Activated CD4-positive, alpha-beta memory T cell treated with anti-CD3 and anti-CD28 coated beads for 36 hours (primary cell): ENCODE measurements at places on chromosomes 1 and 21.

DNA sequence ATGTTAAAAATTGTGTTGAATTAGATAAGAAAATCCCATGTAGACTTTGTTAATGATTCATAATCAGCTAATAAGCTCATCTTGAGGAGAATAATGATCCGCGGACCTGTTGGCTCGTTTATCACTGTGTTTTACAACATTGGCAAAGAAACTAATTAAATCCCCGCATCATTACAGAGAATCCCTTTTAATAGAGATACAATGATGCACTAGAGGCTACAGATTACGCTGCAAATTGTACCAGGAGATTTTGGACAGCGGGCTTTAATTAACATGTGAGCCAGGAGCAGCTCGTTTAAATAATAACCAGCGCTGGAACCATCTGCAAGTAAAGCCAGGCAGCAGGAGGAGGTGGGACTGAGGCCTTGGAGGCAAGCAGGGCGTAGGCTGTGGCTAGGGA is 280.3 kb upstream of the POU3F1 start:
- no peak for DNase-seq
- no peak overlapping the region for H3K4me3 ChIP-seq
- H3K27ac ChIP-seq: no peak overlapping the region
- H3K4me1 ChIP-seq: no peaks in the 10 kb centered on the region

- no peak overlapping the region for H3K4me3 ChIP-seq
- no peaks in the 10 kb centered on the region for H3K36me3 ChIP-seq
- DNase-seq: no peak
- no peaks in the 10 kb centered on the region for H3K4me1 ChIP-seq
- no peak overlapping the region for H3K27ac ChIP-seq
Observed at GRCh38 chr1:5311634-5312292, 657.4 kb downstream of the AJAP1 start.

DNA sequence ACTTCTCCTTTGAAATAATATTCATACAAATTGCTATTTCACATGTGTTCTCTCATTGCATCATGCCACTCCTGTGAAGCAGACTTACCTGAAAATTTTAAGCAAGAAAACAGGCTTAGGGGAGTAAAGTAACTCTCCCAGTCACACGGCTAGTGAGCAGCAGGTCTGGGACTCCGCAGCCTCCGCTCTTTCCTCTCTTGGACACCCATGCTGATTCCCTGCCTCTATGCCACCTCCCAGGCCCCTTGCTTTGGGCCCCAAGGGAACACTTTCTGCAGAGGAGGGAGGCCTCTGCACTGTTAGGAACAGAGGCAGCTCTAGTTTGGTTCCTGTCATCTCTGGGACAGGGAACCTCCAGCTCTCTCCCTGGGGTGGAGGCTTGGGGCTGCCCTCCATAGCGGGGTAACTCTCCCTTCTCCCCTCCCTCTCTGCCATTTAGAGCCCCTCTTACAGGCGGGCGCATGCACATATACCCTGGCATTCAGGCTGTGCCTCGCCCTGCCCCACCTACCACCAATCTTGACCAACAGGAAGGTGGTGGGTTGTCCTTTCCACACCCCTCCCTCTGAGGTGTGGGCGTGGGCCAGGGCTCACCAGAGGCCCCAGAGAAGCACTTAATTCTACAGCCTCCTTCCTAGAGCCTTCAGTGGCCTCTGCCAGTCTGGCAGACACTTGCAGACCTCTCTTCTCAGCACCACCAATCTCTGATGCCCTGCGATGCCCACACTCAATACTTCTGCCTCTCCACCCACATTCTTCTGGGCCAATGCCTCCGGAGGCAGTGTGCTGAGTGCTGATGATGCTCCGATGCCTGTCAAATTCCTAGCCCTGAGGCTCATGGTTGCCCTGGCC is at the start of gene RXFP4:
TSS of gene RXFP4 (plus strand) at position 646 of the 852 bp plus-strand sequence. CDS start at position 718, 72 bp downstream.
- H3K27me3 ChIP-seq: no peaks in the 10 kb centered on the region
- H3K27ac ChIP-seq: peak within 1 kb of the TSS; percentile 68
- no peak within 1 kb of the TSS for H3K4me3 ChIP-seq

DNA sequence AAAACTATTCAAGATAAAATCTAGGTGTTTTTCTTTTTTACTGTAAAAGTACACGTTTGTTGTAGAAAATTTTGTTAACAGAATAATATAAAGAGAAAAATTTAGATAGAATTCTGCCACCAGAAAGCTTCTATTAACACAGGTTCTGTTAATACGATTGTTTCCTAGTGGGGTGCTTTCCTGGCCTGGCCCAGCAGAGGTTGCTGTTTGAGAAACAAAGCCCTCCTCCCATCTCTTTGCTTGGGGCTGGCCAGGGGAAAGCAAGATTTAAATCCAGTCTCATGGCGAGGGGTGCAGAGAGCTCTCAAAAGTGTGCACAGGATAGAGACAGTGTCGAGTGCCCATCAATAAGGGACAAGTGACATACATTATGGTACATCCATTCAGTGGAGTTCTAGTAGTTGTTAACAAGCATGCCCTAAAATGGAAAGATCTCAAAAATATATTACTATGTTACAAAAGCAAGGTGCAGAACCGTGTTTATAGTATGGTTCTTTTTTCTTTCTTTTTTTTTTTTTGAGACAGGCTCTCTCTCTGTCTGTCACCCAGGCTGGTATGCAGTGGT is 14.6 kb upstream of the ACBD3 start:
- H3K4me1 ChIP-seq: peaks cover 2% of the 10 kb centered on the region
- H3K36me3 ChIP-seq: no peaks in the 10 kb centered on the region
- H3K27me3 ChIP-seq: peaks cover 2% of the 10 kb centered on the region
- H3K4me3 ChIP-seq: no peak overlapping the region

DNA sequence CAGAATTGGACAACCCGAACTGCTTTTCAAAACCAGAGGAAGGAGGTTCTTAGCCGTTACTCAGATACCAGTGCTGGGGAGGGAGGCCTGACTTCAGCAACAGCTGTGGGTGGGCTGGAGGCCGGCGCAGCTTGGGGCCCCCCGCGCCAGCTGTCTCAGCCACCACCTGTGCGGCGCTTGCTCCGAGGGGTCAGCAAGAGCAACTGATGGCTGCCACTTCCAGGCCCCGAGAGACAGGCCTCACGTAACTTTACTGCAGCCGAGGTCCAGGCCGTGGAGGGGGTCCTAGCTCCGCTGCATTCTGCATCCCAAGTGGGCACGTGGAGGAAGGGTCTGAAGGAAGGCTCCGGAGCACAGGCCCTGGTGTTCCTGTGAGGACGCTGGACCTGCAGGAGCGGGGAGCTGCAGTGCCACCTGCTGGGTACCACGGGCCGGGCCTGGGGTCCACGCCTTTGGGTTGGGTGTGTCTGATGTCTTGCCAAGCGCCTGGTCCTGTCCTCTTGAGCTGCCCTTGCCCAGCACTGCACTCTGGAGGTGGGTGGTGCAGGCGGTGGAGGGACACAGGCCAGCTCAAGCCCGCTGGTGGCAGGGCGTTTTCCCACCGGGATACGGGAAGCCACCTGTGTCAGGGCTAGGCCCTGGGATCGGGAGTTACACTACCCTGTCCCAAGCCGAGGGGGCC is 9.8 kb downstream of the THAP3 start:
- H3K4me1 ChIP-seq: no peaks in the 10 kb centered on the region
- H3K27ac ChIP-seq: no peak overlapping the region
- H3K27me3 ChIP-seq: no peaks in the 10 kb centered on the region
- peak; percentile 67 for DNase-seq
